Stimulated activated CD4-positive, alpha-beta T cell treated with anti-CD3 and anti-CD28 coated beads, Interleukin-4, amount 100 ng/mL, for 48 hours (primary cell): ENCODE measurements at places on chromosomes 7 and 10.
A peak's percentile ranks its signal among the peaks of the same experiment; 100 is the strongest.

- DNase-seq = no peak
Measured at GRCh38 chr10:76736815-76737618, 900.6 kb downstream of the KCNMA1 start.

- no peak for DNase-seq
Measured at GRCh38 chr10:11397980-11398580, 213.4 kb downstream of the USP6NL start.

- DNase-seq = no peak
Measured at GRCh38 chr7:135074096-135074495, 73.8 kb upstream of the TMEM140 start.

GRCh38 chr7:28433699-28434219 lies 21.4 kb downstream of the CREB5 start:
- DNase-seq = no peak

- no peak for DNase-seq
Measured at GRCh38 chr10:75508239-75508813, 76.9 kb downstream of the LRMDA start.

- DNase-seq = no peak
Measured at GRCh38 chr7:1986366-1987083, 246.2 kb downstream of the MAD1L1 start.

DNA sequence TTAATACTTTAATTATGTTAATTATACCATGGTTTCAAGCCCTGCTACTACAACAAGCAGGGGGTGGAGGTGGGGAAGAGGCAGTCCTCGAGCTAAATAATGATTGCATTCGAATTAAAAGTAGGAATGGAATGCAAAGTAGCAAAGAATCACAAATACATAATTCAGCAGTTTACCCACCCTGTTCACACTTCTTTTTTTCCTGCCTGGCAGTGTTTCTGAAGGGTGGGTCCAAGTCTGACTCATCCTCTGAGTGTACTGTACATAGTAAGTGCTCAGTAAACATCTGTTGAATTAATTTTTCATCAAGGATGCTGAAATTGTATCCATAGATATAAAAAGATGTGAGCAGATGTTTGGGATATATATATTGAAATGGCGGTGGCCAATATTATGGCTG lies 778.8 kb downstream of the LRMDA start:
- DNase-seq = no peak

GRCh38 chr10:78079411-78079810 lies 45.7 kb downstream of the RPS24 start:
- DNase-seq = no peak

DNA sequence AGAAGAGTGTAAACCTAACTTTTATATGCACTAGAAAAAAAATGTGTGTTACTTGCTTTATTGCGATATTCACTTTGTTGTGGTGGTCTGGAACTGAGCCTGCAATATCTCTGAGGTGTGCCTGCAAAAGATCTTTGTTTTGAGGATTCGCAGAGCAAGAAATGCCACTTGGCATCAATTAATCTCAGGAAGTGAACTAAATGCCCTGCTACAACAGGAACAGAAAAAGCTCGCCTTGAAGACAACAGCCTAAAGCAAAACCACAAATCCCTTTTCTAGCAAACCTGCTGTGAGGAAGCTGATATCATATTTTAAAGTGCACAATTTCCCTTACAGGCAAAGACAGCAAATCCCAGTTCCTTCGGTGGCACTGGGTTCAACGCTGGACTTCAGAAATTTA lies 675.8 kb downstream of the KCNMA1 start:
- DNase-seq = no peak

GRCh38 chr7:57210212-57210611 lies 78.0 kb upstream of the ZNF479 start:
- DNase-seq = no peak

DNA sequence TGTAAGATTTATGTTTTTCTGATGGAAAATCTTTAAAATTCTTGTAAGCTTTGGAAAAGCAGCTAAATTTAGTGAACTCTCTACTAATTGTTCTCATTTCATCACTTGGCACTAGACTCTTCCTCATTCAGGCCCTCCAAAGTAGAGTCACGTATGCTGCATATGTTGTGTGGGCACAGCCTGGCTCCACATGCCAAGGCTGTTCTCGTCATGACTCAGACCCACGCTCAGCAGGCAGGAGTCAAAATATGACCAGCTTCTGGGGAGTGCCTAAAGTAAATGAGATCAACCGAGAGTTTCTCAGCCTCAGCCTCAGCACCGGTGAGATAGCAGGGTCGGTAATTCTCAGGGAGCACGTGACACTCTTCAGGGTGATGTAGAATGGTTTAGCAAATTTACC lies 1672.9 kb downstream of the REEP3 start:
- no peak for DNase-seq

GRCh38 chr10:6562221-6562620 lies 17.9 kb downstream of the PRKCQ start:
- no peak for DNase-seq

DNA sequence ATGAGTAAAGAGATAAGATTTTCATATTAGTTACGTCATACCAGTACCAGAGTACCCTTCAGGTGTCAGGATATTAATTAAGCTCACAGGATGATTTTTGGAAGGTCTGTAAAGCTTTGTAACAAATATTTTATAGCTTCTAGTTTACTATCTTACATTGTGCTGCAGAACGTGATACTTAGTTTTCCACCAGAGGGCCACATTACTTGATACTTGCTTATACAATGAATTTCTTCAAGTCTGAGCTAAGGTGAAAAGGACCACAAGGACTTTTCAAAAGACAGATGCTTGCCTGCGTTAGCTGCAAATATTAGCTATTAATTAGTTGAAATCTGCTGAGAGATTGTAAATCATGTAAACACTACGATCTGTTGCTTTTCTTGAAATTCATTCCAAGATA lies 12.2 kb downstream of the FOXP2 start:
- no peak for DNase-seq

DNA sequence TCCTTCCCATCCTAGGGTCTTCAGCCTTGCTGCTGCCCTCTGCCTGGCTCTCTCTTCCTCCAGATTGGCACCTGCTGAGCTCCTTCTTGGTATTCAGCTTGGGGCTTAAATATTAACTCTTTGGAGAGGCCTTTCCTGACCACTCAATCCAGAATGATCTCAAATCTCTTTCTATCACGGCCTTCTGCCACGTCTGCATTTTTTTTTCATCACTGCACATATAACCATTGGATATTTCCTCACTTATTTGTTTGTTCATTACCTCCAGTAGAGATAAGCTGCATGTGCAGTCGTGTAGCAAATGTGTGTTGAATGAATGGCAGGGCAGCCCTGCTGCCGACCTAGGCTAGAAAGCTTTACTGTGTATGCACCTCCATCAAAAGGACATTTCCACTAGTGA lies 51.6 kb upstream of the MPP7 start:
- DNase-seq = no peak

DNA sequence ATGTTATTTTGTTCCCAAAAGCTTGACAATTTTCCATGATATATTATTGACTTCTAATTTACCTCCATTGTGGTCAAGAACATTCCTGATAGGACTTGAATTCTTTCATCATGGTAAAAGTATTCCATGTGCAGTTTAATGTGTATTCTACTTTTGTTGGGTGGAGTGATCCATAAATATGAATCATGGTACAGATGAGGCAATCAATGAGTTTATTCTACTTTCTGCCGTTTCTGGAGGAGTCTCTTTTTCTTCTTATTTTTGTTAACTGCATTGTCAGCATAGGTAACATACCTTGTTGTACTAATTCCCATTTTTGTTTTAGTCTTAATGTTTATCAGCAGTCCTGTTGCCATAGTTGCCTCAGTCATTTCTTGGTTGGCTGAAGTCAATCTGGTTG lies 69.6 kb downstream of the SHOC2 start:
- DNase-seq = no peak

- DNase-seq = no peak
Measured at GRCh38 chr7:137454767-137455166, 111.2 kb upstream of the PTN start.

- no peak for DNase-seq
Measured at GRCh38 chr10:78357141-78358063, 323.7 kb downstream of the RPS24 start.

GRCh38 chr7:87530126-87530525 lies 54.6 kb upstream of the ABCB4 start:
- no peak for DNase-seq

DNA sequence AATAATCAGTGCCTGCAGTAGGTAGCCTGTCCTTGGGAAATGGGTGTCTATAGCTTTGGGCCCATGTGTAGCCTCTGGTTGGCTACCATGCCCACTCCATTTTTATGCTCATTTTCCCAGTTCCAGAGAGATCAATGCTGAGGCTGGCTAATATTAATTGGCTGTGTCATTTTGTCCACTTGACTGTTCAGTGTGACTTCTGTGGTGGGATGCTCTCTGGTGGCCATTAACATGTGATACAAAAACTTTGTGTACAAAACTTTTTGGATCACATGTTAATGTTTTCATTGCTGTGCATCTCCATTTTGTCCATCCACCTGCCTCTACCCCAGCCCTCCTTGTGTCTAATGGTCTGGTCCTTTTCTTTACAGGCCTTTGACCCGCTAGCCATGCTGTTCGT lies 22.7 kb downstream of the VIM start:
- DNase-seq = no peak

- DNase-seq = no peak
Measured at GRCh38 chr7:2529161-2530070, 9.8 kb downstream of the LFNG start.

DNA sequence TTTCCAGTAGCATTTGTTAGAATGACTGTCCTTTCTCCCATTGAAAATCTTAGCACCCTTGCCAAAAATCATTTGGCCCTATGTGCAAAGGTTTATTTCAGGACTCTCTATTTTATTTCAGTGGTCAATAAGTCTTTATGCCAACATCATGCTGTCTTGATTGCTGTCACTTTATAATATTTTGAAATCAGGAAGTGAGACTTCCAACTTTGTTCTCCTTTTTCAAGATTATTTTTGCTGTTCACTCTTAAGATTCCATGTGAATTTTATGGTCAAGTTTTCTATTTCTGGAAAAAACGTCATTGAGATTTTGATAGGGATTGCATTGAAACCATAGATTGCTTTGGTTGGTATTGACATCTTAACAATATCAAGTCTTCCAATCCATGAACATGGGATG lies 65.1 kb downstream of the PAXIP1 start:
- DNase-seq = no peak

DNA sequence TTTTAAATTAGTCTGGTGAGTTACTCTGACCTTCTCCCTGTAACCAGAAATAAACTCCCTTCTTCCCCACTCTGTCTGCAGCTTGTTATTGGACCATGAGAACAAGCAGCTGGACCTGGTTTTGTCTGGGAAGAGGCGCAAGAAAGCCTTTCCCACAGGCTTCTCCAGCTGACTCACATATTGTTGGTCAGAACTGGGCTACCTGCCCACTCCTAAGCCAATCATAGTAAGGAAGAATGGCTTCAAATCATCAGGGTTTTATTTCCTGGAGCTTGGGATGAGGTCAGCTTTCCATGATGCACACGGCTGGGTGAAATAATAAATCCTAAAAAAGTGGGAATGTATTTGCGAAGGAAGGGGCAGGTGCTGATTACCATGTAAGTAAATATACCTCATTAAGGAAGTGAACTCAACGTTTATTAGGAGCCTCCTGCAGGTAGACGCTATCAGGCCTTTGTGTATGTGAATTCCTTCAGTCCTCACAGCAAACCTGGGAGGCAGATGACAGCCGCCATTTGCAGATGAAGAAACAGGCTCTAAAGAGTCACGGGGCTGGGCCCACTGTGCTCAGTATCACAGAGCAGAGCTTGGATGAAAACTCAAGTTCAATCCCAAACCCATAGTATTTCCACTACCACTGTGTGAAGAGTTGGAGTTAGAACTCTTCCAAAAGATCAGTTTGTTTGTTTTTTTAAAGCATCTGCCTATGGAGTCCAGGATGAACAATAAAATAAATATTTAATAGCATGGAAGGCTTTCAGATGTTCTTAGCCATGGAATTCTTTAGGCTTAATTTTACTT lies 32.8 kb downstream of the IL15RA start:
- DNase-seq = no peak

DNA sequence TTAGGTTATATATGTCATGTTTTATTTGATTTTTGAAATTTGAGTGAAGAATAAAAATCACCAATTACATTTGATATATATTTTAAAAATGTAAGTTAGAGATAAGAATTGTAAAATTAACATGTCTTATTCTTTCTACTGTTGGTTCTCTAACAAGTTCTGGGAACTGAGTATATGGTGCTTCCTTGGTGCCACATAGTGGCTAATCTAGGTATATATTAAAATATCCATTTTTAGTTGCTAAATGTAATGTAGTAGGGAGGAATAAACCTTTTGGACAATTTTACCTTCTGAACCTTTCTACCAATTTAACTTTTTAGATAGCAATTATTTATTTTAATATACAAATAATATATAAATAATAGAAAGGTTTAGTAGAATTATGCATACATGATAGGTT lies 17.5 kb downstream of the CFAP69 start:
- no peak for DNase-seq

GRCh38 chr10:45460235-45460878 lies 86.3 kb downstream of the ALOX5 start:
- DNase-seq = no peak

DNA sequence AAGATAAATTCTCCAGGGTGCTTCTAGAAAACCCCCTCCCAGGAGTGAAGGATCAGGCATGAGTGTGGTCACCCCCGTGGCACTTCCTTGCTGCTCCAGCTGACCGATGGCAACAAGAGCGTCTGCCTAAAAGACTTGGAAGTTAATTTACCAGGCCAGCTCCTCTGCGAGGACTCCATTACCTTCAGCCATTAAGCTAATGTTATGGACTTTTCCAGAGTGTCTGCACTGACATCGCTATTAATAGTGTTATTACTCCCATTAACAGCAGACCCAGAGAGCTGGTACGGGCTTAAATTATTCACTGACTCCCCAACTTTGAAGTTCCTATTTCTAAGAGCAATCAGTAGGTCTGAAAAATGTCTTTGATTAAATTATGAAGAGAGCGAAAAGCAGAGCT lies 345.8 kb downstream of the PLXNA4 start:
- no peak for DNase-seq

DNA sequence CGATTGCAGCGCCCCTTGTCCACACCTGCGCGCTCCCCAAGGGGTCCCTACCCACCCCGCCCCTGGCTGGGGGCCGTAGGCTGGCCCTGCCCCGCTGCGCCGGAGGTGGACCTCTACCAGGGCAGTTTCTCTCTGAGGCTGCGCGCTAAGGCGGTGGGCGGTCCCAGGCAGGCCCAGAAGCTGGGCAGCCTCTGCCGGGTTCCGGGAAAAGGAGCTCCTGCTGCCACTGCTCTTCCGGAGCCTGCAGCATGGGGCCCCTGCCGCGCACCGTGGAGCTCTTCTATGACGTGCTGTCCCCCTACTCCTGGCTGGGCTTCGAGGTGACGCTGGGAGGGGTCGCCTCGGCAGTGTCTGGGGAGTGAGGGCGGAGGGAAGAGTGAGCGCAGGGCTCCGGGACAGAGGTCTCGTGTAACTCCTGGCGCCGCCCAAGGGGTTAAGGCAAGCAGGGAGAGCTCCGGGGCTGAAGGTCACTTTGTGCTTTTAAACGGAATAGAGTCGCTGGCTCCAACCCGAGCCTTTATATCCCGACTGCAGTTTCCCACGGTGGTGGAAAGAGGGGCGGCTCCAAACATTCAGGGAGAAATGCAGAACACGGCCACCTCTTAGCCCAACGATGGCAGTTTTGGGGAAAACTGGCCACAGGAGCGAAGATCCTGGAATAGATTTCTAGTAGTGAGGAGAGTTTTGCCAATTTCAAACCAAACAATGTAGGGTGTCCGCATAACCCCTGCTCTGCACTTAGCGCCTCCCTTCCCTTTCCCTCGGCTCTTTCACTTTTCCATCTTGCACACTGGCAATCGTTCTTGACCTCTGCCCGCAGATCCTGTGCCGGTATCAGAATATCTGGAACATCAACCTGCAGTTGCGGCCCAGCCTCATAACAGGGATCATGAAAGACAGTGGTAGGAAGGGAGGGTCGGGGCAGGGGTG lies at the start of gene GSTK1:
TSS of gene GSTK1 (plus strand) at position 176 of the 930 bp plus-strand sequence. CDS start at position 249, 73 bp downstream.
- DNase-seq = peak; percentile 77

GRCh38 chr10:100340948-100341847 lies 5.8 kb upstream of the SCD start:
- DNase-seq = no peak
